ENCODE measurements at places on chromosomes 7 and 10. TPM values are rescaled to one million over a fixed set of nuclear protein-coding genes. Genes with fewer than 3 reads are reported as not detected.

UPK3BL1 gene
- 7.2 TPM for total RNA-seq

GRCh38 chr10:79259834-79260233 is 87.4 kb upstream of the PPIF start:
- DNase-seq = no peak

GRCh38 chr7:94647295-94647694 is 8.6 kb downstream of the SGCE start:
- DNase-seq = no peak

GRCh38 chr10:123309731-123310130 is 155.5 kb downstream of the BUB3 start:
- no peak for DNase-seq

DNA sequence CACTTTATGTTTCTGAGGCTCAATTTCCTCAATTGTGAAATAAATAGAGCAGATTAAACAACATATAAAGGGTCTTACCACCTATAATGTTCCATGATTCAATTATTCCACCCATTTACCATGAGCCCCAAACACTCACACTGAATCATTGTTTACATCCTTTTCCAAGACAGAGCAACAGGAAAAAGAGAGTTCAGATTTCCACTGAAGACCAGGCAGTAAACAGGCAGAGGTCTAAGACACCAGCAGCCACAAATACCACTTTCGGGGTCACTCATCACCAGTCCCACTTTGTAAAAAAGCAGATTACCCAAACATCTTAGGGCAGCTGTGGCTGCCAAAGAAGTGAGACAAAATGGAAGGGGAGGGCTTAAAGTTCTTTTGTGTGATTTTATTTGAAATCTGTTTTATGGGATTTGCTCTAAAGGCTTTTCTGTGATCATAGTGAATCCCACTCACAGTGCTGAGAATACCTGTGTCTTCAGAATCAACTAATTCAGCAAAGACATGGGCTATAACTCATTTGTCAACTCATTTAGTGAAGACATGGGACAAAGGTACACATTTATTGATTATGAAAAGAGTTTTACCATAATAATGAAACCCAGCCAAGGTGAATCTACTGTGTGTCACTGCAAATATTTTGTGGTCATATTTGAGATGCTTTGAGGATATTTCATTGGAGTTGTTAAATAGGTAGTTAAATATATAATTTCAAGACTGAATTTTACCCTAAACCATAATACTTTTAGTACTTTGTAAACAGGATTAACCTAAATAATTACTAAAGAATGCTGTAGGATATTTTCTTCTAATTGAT is 24.8 kb upstream of the DLD start:
- DNase-seq = no peak

DNA sequence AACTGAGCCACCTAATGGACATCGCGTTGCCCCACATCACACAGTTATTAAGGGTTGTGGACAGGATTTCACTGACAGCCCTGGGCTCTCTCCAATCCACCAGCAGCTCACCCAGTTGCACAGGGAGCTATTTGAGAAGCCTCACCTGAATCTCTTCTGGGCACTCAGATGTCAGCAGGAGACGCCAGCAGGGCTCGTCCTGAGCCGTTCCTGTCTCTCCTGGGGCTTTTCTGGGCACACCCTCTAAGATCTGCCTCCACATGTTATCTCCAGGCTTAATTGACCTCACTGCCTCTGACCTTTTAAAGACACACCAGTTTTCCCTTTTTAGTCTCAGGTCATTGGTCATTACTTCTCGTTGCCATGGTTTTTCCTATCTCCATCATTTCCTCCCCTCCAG is 63.0 kb downstream of the GRID1 start:
- no peak for DNase-seq

GRCh38 chr10:67095531-67095930 is 169.7 kb downstream of the LRRTM3 start:
- no peak for DNase-seq

MGAM2 gene
- not detected for total RNA-seq

NEUROG3 gene
- 0.14 TPM for total RNA-seq

- peak; percentile 77 for DNase-seq
These were observed 596.6 kb downstream of the SDK1 start for GRCh38 chr7:3897430-3898372.

- no peak for DNase-seq
These were observed 4.4 kb upstream of the BET1 start for GRCh38 chr7:94008537-94008936.

DNA sequence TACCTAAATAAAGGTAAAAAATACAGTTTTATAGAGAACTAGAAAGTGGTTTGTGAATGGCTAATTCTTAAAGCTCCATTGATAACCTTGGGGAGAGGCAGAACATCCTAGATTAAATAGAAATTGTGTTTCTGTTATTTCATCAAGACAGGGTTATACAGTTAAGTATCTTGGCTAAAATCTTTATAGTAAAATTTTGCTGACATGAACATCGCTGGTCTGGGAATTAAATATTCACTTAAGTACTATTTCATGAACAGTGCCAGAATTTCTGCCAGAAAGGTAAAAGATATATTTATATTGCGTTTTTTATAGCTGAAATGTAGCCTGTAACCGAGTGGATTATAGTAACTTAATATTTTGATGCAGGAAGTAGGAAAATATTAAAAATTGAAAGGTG is 53.7 kb upstream of the HBP1 start:
- no peak for DNase-seq

DNA sequence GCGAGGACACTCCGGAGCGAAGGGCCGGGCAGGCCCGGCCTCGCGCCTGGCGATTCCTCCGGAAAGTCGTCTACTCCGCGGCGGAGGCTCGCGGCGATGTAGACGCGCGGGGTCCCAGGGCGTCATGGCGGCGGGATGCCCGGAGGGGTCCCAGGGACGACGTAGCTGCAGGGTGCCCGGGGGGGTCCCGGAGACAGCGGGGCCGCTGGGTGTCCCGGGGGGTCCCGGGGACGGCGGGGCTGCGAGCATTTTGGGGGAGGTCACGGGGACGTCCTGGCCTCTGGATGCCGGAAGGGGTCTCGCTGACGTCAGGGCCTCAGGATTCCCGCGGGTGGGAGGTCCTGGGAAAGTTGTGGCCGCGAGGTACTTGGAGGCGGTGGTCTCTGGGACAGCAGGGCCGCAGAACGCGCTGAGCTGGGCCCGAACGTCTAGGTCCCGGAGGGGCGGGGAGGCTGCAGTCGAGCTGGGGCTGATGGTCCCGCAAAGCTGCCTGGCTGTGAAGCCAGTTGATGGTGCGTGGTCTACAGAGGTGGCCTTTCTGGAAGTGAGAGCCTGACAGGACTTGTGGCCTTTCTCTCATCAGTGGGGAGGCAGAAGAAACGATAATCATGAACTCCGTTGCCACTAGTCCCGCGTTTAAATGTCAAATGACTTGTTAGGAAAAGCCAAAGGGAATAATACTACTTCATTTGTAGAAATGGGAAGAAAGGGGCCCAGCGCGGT is 637 bp downstream of the HSPA14 start:
- no peak for DNase-seq

DNA sequence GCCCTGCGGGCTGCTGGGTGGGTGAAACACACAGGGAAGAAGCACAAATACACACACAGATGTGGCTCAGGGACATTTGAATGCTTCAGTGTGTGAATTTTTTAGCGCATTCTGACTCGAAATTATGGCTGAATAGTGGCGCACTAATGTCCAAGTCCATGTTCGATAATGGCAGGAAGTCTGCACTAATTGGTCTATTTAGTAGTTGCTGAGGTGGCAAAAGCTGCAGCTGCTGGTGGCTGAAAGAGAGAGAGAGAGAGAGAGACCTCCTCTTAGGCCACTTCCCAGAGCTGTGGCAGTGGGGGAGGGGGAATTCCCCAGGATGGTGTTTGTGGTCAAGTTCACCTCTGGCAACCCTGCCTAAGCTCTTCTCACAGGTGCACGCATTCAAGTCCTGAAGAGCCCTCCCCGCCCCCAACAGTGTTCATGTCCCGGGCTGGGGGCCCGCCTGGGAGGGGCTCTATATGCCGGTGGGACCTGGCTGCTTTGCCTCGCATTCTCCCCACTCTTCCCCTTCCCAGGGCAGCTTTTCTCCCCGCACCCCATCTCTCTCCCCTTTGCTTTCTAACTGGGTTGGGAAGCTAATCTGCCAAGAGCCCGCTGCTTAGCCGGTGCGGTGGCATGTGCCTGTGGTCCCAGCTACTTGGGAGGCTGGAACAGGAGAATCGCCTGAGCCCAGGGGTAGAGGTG is 6.0 kb upstream of the MNX1 start:
- DNase-seq = no peak

GRCh38 chr7:107286751-107287621 is 118.2 kb downstream of the HBP1 start:
- DNase-seq = no peak

STEAP1 gene
- 31.3 TPM for total RNA-seq

All from H4 (cell line).